ENCODE measurements at places on chromosomes 11 and 22. TPM values are rescaled to one million over a fixed set of nuclear protein-coding genes. Genes with fewer than 3 reads are reported as not detected.

SEC14L2 gene
- 8.6 TPM for total RNA-seq

CHRM1 gene
- not detected for total RNA-seq

RIMBP3B gene
- total RNA-seq: 4.0 TPM

TRIM51 gene
- total RNA-seq: not detected

DDIAS gene
- total RNA-seq: 0.86 TPM

ELP4 gene
- 19.6 TPM for total RNA-seq

NXPE2 gene
- not detected for total RNA-seq

RASL10A gene
- total RNA-seq: 0.79 TPM

CRYBB3 gene
- not detected for total RNA-seq

OR52N4 gene
- total RNA-seq: 2.2 TPM
